ENCODE measurements at places on chromosomes 1 and 21.

DNA sequence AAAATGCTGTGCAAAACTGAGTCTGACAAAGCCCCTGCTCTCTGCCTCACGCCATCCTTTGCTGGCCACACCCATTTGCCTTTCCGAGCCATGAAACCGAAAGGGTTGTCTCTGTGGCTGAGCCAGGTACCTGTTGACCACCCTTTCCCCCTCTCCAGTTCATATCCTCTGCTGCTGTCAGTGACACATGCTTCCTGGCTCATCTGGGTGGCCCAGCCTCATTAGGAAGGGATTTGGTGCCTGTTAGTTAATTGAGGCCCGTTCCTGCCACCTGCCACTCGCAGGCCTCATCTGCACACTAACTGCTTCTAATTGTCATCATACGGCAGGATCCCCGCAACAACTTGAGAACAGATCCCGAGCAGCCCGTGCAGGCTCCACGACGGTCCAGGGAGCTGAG, 79.2 kb downstream of the OLIG1 start:
- no peak for DNase-seq

GRCh38 chr1:35442734-35443133, 114.5 kb downstream of the KIAA0319L start:
- no peak for DNase-seq

- no peak for DNase-seq
Observed at GRCh38 chr1:233512538-233512937, 101.4 kb upstream of the KCNK1 start.

DNA sequence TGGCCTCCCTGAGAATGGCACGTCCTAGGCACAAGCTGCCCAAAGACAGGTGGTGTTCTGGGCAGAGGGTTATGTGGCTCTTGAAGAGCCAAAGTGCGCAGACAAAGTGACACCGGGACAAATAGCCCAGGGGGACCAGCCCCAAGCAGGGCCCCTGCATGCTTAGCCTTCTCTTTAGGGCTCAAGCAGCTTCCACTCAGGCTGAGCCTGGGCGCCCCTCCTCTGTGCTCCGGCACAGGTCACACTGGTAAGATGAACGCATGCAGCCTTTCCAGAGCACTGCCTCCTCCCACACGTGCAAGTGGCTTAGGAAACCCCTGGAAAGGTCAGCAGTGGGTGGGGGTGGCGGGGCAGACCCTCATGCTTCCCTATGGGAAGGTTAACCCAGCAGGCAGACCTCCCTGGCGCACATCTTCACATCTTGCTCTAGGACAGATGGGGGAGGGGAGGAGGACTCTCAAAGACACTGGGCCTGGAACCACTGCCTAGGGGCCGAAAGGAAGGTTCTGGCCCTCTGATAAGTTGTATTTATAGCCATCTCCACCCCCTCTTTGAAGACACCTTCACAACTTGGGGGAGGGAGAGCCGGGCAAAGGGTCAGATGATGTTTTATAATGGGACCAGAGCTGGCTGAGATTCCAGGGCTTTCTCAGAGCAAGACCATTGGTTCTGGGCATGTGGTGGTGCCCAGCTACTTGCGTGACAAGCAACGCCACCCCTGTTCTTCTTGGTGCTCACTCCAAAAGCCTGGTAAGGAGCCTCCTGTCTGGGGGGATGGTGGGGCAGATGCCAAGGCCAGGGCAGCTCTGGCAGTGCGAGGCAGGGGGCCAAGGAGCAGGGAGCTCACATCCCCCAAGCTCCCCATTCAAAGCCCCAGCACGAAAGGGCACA, 5.5 kb downstream of the KLHL21 start:
- no peak for DNase-seq

- no peak for DNase-seq
Observed at GRCh38 chr1:184861755-184862336, 107.2 kb upstream of the EDEM3 start.

- DNase-seq: no peak
Observed at GRCh38 chr1:56617141-56617540, 28.0 kb upstream of the PRKAA2 start.

All from head of caudate nucleus (tissue), 42 donors.